AG10803 (cell line): ENCODE measurements at places on chromosomes 7 and 10.

DNA sequence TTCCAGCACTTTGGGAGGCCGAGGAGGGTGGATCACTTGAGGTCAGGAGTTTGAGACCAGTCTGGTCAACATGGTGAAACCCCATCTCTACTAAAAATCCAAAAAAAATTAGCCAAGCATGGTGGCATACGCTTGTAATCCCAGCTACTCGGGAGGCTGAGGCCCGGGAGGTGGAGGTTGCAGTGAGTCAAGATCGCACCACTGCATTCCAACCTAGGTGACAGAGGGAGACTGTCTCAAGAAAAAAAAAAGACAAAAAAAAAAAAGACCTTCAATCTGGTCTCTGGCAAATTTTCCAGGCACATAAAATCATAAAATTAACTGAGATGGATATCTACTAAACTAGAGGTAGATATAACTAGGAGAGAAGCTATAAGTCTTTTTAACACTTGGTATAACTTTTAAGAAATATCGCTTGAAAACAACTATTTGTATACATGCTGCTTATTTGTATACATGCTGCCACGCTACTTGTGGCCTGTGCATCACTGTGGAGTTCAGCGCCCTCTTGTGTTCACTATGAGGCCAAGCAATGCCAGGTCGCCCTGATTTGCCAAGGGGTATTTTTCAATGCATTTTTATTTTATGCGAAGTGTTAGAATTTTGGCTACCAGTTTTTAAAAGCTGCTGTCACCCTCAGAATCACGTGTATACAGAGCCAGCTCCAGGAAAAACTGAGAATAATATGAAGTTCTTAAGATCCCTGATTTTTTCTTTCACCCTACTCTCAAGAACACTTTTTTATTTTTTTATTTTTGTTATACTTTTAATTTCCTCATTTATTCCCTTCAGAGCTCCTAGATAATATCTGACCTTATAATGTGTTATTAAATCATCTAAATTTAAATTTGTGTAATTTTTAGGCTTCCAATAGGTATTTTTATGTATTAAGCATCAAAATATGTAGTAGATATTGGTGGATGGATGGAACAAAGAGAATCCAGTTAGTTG, 26.7 kb downstream of the CYCS start:
- DNase-seq: peak; percentile 75

DNA sequence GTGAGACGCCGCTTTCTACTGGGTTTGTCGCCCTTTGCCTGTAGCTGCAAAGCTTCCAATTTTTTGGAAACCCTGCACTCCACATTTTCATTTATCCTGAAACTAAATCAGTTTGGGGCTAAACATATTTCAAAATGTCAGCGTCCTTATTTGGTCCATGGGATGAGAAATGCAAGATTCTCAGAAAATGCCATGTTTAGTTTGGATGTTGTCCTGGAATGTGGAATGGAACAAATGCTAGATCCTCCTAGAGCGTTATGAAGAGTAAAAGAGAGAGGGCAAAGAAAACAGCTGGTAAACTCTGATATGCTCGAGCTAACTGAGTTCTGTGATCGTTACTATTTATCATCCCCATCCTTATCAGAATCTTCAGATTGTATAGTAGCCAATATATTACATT, 236.9 kb downstream of the KLF6 start:
- no peak for DNase-seq

GRCh38 chr10:70840836-70841235, 25.1 kb downstream of the SGPL1 start:
- no peak for DNase-seq

GRCh38 chr7:158587162-158588084, at the start of gene PTPRN2:
Gene PTPRN2 (minus strand): TSS chr7:158587823.
- DNase-seq: peak; percentile 30

DNA sequence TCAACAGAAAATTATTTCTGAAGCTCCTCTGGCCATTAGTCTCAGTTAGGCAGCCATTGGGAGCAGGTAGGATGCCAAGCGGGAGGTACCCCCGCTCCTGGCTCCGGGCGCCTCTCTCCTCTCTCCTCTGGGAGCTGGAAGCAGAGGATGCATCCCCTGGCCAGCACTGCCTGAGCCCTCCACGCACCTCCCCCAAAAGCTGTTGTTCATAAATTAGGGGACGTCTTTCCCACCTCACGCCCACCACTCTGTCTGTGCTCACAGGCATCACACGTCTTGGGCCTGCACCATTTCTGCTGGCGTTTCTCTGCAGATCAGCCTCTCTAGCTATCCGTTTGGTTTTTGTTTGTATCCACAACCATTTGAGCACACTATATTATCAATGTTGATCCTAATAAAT, 609.0 kb upstream of the FOXK1 start:
- no peak for DNase-seq

- DNase-seq: no peak
Measured at GRCh38 chr10:77850620-77851231, 75.8 kb downstream of the DLG5 start.

DNA sequence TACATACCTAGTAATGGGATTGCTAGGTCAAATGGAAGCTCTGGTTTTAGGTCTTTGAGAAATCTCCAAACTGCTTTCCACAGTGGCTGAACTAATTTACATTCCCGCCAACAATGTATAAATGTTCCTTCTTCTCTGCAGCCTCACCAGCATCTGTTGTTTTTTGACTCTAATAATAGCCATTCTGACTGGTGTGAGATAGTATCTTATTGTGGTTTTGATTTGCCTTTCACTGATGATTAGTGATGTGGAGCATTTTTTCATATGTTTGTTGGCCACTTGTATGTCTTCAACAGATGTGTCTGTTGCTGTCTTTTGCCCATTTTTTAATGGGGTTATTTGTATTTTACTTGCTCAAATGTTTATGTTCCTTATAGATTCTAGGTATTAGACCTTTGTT, 675.5 kb downstream of the SUGCT start:
- DNase-seq: peak; percentile 82

GRCh38 chr7:78020874-78021249, 222.3 kb downstream of the PHTF2 start:
- DNase-seq: peak; percentile 23

DNA sequence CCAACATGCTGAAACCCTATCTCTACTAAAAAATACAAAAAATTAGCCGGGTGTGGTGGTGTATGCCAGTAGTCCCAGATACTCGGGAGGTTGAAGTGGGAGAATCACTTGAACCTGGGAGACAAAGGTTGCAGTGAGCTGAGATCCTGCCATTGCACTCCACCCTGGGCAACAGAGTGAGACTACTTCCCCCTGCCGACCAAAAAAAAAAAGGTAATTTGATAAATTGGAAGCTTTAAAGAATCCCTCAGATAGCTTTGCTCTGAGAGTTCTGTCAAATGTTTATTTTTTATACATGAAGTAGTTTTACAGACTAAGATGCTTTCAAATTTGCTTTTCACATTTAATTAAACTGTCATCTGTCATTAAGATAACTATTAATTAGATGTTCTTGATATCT, 563.3 kb upstream of the LRRTM3 start:
- no peak for DNase-seq

GRCh38 chr7:188727-189500, 3.5 kb upstream of the FAM20C start:
- DNase-seq: no peak

DNA sequence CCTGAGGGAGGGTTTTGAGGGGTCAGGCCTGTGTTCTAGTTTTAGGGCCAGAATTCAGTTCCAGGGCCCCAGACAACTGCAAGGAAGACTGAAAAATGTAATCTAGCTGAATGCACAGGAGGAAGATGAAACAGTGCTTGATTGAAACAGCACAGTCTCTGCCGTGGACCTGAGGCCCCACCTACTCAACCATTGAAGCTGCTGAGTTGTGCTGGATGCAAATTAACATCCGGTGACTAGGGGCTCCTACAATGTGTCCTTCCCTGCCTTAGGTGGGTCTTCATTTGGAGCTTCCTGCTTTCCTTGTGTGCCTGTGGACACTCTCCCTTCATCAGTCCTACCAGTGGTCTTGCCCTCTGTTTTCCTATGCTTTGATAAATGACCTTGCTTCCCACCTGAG, 5.7 kb downstream of the GLRX3 start:
- DNase-seq: no peak

DNA sequence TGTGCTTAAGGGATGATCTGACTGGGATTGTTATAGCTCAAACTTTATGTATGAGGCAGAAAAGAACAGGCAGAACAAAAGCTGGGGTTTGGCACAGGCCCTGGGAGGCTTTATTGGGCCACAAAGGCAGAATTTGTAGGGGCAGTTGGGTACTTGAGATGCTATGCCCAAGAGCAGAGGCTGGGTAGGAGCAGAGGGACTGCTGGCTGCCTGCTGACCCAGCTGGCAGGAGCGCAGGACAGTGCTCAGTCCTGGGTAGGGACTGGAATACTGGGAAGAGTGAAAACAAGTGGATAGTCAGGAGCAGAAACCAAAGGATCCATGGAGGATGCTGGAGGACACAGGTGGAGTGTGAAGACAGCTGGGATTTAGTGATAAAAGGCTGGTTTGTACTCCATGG, 75.7 kb downstream of the CCDC3 start:
- no peak for DNase-seq

DNA sequence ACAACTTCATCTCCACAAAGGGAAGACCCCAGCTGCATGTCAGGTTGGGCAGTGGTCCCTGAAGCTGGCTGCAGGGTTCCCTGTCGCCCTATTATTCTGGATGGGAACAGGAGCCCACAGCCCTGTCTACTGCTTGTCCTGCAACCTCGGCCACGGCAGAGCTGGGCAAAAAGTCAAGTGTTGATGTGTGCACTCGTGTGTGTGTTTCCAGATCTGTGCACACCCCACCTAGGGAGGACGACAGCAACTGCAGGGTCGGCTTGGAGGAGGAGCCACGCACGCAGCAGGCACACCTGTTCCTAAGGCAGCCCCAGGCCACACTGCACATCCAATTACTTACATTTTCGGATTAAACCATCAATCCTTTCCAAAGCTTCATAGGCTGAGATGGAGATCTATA, 23.6 kb downstream of the PITRM1 start:
- DNase-seq: no peak
